ENCODE measurements at places on chromosomes 1 and 21.

- no peak for DNase-seq
Measured at GRCh38 chr1:87330057-87330884, 1.6 kb downstream of the LMO4 start.

DNA sequence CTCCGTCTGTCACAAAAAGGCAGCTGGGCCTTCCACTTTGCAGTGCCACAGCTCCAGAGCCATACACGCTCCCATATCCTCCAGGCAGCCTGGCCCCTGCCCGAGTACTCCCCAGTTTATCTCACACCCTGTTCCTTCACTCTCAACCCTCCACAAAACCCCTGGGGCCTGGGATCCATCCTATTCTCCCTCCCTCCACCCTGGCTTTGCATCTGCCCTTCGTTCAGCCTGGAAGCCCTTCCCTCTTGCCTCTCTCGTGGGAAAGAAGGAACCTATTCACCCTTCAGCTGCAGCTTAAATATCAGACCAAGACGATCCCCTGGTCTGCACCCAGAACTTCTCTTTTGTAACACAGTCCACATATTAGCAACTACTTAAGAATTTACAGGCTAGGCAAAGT, 56.7 kb downstream of the CAMK2N1 start:
- DNase-seq = no peak

- no peak for DNase-seq
Measured at GRCh38 chr1:90768098-90768497, 51.0 kb upstream of the BARHL2 start.

- no peak for DNase-seq
Measured at GRCh38 chr1:199122532-199123311, 483.9 kb downstream of the PTPRC start.

DNA sequence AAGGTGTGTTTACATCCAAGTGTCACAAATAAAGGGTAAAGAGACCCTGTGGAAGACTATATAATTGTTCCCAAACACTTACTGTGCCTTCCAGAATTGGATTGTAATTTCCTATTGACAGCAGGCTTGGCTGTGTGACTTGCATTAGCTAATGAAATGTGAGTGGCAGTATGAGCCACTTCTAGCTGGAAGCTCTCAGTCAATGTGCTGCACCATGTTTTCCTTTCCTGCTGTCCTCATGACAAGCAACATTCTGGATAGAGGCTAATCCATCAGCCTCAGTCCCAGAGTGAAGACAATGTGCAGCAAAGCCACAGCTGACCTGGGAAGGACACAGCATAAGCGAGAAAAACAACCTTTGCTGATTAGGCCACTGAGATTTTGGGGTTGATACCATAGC, 5.9 kb upstream of the FOXJ3 start:
- no peak for DNase-seq

DNA sequence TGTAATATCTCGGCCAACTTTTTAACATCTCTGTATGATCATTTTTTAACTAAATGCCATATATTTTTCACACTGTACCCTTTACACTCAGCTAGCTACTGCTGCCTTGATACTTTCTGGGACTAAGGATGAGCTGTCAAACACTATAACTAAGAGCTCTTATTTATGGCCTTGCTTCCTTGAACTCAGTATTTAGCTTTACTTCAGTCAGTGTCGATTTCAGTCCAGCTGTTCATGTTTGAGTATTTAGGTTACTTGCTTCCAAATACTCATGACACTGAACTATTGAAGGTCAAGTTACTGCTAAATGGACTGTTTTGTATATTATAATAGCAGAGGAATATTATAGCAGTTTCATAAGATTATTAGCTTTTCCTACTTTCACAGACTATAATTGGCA, 25.9 kb upstream of the USP25 start:
- no peak for DNase-seq

GRCh38 chr1:109292364-109292763, 9.4 kb upstream of the PSRC1 start:
- no peak for DNase-seq

DNA sequence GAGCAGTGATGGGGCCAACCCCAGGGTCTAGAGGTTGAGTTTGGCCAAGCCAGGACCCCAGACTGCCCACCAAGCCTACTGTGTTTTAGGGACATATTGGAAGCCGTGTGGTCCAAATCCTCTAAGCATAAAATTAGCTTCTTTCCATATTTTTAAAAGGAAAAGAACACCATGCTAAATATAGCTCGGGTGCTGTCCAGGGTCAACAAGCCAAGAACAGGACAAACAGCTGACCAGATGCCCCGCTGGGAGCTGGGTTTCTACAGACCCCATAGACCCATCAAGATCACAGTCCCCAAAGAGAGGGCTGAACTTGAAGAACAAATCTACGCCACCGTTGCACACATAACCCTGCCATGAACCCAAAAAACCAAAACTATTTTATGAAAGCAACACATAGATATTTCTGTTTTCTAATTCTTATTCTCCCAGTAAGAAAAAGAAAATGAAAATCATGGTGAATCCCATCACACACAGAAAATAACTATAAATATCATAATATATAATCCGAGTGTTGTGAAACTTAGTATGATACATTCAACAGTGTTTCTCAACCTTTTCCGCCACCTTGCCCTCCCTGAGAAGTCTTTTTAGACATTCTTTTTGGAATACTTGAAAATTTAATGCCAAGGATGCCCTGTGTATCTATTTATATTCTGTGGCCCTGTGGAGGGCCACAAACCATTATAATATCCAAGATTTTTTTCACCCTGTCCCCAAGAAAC, 36.2 kb upstream of the FHAD1 start:
- DNase-seq = no peak

DNA sequence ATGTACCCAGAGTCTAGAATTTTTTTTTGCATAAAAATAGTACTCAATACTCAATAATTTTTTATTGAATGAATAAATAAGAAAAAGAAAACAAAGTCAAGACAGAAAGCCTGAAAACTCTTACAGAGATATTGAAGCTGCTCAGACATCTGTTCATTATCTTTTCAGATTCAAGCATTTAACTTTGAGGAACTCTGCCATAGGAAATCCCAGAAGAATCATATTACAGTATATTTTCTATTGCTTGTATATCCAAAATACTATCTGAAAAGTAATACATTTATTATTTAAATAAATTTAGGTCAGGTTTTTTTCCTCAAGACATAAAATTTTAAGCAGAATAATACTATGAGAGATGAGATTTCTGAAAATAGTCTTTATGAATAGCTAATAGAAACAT, 755.9 kb upstream of the ADGRL4 start:
- DNase-seq = no peak

GRCh38 chr1:87986130-87986866, 657.6 kb downstream of the LMO4 start:
- DNase-seq = peak; percentile 57

DNA sequence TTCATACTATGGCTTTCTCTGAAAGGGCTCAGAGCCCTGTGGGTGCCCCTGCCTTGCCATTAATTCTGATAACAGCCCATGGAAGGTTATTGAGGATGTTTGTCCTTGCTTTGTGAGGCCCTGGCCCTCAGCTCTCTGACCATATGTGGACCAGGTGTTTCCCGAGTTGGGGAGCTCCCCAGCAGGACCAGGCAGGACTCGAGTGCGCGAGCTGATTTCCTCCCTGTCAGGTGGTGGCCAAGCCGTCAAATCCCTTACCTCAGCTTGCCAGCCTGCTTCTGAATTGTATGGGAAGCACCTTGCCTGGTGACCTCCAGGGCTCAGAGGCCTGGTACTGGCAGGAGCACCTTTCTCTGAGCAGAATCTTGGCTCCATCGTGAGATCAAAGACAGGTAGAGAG, 17.9 kb upstream of the SDE2 start:
- no peak for DNase-seq

- no peak for DNase-seq
Measured at GRCh38 chr1:241738284-241739078, 86.4 kb downstream of the WDR64 start.

- DNase-seq = no peak
Measured at GRCh38 chr1:1428174-1428573, 7.1 kb upstream of the ANKRD65 start.

- no peak for DNase-seq
Measured at GRCh38 chr1:212962509-212962908, 12.2 kb downstream of the VASH2 start.

Data from Peyer's patch (tissue), 4 donors.